ENCODE measurements at places on chromosomes 7 and 10.

DNA sequence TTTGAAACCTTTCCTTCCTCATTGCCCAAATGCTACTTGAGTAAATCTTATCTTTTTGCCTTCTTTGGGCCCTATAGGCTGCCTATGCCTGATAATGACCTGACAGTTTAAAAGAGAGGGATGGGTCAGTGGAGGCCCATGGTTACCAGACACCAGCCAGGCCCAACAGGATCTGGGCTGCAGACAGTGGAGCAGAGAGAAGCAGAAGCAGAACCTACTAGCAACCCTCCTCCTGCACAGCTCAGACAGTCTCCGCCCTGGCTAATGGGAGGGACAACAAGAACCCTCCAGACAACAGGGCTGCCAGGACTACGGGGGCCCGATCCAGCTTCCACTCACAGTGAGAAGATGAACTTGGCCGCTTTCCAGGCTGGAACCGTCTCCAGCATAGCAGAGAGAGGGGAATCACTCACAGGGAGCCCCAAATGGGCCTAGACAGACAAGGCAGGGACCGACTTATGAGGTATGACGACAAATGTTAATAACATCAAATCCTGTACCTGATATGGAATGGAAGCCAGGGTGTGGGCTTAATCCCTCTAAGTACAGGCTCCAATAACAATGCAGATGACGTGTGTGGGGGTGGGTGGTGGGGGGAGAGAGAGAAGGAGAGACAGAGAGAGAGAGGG, 31.7 kb upstream of the DGKI start:
- no peak for DNase-seq

DNA sequence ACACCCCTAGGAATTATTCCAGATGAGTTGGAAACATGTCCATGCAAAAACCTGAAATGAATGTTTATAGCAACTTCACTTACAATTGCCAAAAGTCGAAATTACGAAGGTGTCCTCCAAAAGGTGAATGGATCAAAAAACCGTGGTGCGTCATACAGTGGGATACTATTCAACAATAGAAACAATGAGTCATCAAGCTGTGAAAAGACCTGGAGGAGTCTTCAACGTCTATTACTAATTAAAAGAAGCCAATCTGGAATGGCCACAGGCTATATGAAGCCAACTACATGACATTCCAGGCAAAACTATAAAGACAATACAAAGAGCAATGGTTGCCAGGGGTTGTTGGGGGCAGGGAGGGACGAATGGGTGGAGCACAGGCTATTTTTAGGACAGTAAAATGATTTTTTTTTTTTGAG, 12.6 kb upstream of the PPP2R2D start:
- no peak for DNase-seq

DNA sequence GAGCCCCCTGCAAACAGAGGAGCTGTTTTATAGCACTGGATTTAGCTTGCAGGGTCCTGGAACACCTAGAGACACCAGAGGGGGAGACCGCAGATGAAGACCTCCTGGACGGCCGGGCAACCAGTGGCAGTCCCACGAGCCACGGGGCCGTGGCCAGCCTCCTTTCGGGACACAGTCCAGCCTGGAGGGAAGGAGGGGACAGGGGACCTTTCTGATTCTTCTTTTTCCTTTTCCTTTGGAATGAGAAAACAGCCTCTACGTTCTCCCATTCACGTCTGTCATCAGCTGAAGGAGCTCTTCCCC, 35.4 kb upstream of the FAM20C start:
- no peak for DNase-seq

- DNase-seq = no peak
Observed at GRCh38 chr7:101537205-101537604, 91.9 kb downstream of the MYL10 start.

- no peak for DNase-seq
Observed at GRCh38 chr7:137146552-137147337, 196.8 kb downstream of the PTN start.

Measured in NCI-H524 treated with DMSO at 0.1 percent for 48 hours (cell line).